A549 (cell line): ENCODE measurements at places on chromosomes 1 and 21. TPM values are rescaled to one million over a fixed set of nuclear protein-coding genes. Genes with fewer than 3 reads are reported as not detected.

USF1 gene
- polyA plus RNA-seq, result 49.2 to 60.5 TPM (median 57.4 TPM) in 3 replicates

HES3 gene
- polyA plus RNA-seq, result not detected in 3 replicates

CITED4 gene
- 23.7 to 33.5 TPM (median 32.2 TPM) in 3 replicates for polyA plus RNA-seq

ACAP3 gene
- 19.7 to 24.2 TPM (median 24.2 TPM) in 3 replicates for polyA plus RNA-seq

DPYD gene
- 5.1 to 5.9 TPM (median 5.3 TPM) in 3 replicates for polyA plus RNA-seq

S100A7 gene
- not detected in 3 replicates for polyA plus RNA-seq

LIN28A gene
- polyA plus RNA-seq, result 0.03 TPM in 1 of 3 replicates, not detected in the others

CRNN gene
- polyA plus RNA-seq, result not detected in 3 replicates

ZYG11A gene
- polyA plus RNA-seq, result 2.6 to 3.2 TPM (median 3.0 TPM) in 3 replicates

TFF3 gene
- not detected in 3 replicates for polyA plus RNA-seq

LCE1E gene
- polyA plus RNA-seq, result not detected in 3 replicates

- DNase-seq, result no peak
Observed at GRCh38 chr1:234862944-234863515, 253.1 kb upstream of the IRF2BP2 start.

GRCh38 chr1:9822897-9823692, 670 bp downstream of the CLSTN1 start:
- peak; percentile 23 for DNase-seq

- DNase-seq, result no peak
Observed at GRCh38 chr1:20507248-20507563, 745 bp downstream of the MUL1 start.

GRCh38 chr1:175307160-175307559, 114.6 kb upstream of the KIAA0040 start:
- DNase-seq, result no peak

DNA sequence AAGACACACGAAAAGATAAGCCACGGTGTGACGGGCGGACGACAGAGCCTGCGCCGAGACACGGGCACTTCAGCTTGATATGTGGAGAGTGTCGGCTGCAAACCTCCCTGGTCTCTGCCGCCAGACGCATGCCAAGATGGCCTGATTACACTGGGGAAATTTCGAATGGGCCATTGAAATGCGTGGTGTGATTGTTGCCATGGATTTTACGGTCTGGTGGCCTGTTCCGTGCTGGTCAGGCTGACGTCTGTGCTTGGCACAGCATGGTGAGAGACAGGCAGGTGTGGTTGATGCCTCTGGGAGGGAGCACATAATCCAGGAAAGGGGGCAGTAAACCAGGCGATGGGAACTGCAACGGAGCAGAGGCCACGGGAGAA, 105.6 kb upstream of the TMPRSS2 start:
- no peak for DNase-seq

- peak; percentile 91 for DNase-seq
Observed at GRCh38 chr1:114346480-114347029, 164.4 kb downstream of the TRIM33 start.

DNA sequence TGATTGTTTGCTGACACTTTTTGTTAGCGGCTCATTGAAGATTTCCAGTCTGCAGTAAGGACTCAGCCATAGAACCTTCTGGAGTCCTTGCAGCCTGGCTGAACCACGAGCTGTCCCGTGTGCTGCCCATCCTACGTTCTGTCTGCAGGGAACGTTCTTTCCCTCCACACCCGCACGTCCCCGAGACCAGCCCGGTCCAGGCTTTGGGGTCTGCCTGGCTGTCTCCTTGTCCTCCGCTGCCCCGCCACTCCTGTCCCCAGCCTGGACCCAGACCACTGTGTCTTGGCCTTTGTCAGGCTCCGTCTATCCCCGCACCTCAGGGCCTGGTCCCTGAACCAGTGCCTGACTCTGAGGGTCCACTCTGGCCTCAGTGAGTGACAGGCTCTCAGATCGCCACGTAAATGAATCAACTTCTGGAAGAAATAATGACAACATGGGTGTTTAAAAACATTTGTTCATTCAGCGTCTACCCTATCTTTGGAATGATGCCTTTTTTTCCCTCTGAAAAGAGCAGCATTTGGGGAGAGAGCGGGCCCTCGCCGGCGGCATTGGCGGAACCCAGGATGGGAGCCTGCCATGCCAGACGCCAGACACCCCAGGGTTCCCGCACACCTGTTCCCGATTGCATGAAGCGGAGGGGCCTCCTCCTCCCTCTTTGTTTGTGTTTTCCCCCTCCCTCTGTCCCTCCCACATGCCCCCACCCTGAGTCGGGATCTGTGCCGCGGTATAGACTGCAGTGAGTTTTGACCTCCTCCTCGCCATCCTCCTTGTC, 43.9 kb upstream of the C1orf174 start:
- DNase-seq, result no peak

- no peak for DNase-seq
Observed at GRCh38 chr1:167150492-167150833, 56.6 kb downstream of the STYXL2 start.

DNA sequence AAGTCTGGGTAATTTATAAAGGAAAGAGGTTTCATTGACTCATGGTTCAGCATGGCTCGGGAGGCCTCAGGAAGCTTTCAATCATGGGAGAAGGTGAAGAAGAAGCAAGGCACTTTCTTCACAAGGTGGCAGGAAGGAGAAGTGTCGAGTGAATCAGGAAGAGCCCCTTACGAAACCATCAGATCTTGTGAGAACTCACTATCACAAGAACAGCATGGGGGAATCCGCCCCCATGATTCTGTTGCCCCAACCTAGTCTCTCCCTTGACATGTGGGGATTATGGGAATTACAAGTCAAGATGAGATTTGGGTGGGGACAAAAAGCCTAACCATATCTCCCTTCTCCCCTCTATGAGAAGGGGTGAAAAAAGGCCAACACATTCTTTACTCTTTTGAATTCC, 11.2 kb upstream of the IVNS1ABP start:
- DNase-seq, result no peak

DNA sequence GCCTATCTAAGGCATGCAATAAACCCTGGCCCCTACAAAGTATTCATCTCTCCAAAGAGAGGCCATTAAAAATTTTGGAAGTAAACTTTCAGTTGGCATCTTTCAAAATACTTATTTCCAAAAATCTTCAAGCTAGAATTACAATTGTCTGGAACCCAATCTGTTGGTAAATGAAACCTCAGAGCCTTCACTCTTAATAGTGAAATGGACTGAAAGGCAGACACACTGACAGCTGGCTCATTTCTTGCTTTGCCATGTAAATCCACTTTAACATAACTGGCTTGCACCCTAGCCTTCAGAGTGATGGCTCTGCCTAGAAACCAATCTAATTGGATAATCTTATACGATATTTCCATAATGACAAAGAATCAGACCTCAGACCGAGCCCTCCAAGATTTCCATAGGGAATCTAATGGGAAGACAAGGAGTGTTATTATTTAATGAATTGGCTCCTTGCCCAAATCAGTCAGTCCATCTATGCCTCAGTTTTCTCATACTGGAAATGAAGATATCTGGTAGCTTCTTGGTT, 9.2 kb upstream of the PALMD start:
- no peak for DNase-seq

- DNase-seq, result no peak
Observed at GRCh38 chr1:42419126-42419821, 36.5 kb downstream of the ZMYND12 start.

DNA sequence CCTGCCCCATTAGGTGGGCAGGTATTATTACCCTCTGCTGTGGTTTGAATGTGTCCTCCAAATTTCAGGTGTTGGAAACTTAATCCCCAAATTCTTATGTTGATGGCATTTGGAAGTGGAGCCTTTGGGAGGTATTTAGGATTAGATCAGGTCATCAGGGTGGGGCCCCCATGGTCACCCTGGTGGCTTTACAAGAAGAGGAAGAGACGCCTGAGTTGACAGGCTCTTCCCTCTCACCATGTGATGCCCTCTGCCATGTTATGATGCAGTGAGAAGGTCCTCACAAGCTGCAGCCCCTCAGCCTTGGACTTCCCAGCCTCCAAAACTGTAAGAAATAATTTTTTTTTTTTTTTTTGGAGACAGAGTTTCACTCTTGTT, 8.8 kb upstream of the THEMIS2 start:
- DNase-seq, result no peak

GRCh38 chr1:160538985-160539651, 16.1 kb upstream of the SLAMF6 start:
- no peak for DNase-seq

DNA sequence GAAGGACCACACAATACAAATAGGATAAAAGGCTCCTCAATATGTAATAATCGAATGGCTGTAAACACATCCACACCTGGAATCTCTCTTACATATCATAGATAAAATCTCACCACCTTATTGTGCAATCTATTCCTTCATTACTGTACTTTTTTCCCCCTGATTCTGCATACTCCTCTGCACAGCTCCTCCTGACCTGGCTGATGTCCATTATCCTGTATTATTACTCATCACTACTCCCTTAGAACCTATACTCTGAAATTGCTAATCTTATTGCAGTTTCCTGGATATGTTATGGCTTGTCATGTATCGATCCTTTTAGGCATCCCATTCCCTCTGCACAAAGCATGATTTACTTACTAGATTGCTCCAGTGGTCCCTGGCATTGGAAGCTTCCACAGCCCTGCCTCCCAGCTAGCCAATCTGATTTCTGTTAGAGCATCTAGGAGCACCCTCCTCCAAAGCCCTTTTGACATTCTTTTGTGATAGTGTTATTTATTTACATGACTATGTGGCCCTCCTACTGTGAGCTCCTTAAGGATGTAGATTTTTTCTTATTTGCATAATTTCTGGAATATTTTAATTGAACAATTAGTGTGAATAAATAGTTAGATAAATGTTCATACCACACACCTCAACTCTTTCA, 24.2 kb upstream of the PHGDH start:
- no peak for DNase-seq

DNA sequence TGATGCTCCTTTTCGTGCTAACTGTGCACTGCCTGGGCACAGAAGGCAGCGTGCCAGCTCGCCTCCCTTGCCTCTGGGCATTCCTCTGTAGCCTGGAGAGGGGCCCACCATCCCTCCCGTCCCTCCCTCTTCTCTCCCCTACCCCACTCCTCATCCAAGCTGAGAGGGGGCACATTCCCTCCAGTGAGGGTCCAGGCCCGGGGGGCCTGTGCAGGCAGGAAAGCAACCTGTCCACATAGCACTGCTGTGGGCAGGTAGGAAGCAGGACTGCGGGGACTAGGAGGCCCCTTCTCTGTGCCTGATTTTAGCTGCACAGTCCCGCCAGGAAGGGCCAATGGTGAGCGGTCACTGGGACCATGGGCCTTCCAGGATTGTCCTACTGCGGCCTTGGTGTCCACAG, 10.3 kb upstream of the PKNOX1 start:
- DNase-seq, result no peak

DNA sequence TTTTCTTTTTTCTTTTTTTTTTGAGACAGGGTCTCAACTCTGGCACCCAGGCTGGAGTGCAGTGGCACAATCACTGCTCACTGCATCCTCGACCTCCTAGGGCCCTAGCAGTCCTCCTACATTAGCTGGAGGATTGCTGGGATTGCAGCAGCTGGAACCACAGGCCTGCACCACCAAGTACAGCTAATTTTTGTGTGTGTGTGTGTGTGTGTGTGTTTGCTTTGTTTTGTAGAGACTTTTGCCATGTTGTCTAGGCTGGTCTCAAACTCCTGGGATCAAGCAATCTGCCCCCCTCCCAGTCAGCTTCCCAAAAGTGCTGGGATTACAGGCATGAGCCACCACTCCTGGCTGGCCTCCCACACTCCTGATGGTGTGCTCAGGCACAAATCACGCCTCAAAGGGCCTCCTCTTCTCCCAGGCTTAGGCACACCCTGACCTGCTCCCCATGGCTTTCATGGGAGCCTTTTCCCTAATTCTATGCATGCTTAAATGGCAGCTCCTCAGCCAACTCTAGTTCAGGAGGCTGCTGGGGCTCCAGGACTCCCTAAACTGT, 9.4 kb downstream of the FAM229A start:
- no peak for DNase-seq

DNA sequence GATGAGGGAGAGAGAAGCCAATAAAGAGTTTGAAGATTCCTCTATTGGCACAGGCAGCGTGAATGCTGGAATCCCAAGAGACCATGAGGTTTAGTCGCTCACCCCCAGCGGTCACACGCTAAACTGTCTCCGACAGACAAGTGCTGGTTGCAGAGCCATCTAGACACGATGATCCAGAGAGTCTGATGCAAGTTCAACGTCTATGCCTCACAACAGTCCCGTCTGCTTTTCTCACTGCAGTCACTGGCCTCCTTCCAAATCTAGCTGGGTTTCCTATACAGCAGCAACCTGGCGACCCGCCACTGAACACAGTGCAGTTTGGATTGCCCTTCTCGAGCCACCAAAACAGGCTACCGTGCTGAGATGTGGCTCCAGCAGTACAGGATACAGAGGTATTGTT, 98.6 kb upstream of the KRTAP19-8 start:
- no peak for DNase-seq

- no peak for DNase-seq
Observed at GRCh38 chr21:28272272-28272992, 720.2 kb downstream of the LTN1 start.

- DNase-seq, result no peak
Observed at GRCh38 chr1:204990059-204990664, 52.9 kb upstream of the CNTN2 start.
